ENCODE measurements at places on chromosomes 4 and X.

DNA sequence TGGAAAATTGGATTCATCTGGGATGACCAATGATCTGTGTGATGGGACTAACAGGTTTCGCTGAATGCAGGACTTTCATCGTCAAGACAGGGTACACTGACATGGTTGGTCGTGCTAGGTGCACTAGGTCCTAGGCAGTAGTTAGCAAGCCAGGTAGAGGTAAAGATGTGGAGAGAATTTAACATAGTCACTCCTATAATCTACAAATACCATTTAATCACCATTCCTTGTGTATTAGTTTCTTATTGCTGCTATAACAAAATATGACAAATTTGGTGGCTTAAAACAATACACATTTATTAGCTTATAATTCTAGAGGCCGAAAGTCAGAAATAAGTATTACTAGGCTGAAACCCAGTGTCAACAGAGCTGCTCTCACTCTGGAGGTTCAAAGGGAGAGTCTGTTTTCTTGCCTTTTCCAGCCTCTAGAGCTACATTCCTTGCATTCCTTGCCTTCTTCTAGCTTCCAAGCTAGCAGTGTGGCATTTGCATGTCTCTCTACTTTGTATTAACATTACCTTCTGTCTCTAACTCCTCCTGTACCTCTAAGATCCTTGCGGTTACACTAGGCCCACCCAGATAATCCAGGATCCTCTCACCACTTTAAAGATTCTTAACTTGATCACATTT lies 98.7 kb upstream of the GRIA3 start:
- DNase-seq: no peak

DNA sequence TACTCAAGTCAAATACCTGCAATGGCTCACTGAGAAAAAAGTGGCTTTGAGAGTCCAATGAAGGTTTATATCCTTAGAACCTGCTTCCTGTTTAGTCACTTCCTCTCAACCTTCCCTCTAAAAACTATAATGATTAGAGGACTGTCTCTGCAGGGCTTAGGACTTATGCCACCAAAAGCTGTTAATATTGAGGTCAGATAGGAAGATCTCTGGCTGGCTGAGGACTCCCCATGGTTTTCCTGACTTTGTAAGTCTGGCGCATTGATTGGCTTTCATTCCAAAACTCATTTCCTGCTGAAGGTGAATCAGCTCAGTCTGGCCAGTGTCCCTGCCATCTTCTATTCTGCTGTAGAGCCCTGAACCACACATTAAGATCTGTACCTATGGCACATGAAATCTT lies 140.9 kb upstream of the ANK2 start:
- DNase-seq: no peak

DNA sequence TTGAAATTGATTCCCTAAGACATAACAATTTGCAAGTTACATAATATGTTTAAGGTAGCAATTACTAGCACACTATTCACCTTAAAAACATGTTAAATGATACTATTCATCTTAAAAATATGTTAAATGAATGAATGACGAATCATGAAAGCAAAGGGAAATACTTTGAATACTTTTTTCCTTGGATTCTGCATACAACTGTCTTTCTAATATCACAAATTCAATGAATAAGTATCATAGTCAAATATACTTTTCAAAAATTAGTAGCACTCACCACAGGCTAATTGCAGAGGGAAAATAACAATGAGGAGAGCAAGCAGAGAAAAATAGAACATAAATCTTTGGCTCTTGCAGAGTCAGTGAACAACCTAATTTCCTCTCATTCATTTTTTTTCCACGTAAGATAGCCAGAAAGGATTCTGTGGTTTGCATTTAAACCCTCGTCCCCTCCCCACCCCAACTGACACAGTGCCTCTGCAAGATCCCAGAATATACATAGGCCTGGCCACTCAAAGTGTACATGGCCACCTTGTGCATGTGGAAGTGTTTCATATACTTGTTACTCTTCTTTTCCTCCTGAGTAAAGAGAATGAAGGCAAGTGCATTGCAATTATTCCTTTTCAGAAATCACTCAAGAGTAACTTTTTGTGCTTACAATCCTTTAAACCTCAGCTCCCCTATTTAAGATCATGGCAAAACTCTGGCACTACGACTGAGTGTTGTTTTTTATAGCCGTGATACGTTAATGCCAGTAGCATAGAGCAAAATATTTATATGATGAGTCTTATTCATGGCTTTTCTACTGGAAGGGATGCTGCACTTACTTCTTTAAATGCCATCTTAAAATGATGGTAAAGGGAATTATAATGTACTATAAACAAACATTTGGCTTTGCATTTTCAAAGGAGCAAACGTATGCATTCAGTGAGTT lies 236.4 kb downstream of the PDGFC start:
- DNase-seq: no peak

- no peak for DNase-seq
Observed at GRCh38 chr4:6889736-6890324, 19.8 kb upstream of the TBC1D14 start.
